ENCODE measurements at places on chromosomes 16 and 17.

DNA sequence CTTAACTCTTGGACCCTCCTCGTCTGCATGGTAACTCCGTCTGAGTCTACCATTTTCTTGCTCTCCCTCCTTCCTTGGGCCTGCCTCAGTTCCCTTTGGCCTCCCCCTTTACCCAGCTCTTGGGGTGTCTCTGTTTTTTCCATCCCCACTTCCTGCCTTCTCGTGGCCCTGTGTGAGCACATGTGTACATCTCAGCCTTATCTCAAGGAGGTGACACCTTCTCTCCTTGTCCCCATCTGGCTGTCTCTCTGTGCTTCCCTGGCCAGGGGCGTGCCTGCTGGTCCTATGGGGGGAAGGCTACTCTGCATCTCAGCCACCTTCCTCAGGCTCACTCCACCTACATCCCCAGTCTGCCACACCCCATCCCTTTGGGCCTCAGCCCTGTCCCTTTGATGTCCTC is 6.6 kb downstream of the CTF1 start:
- no peak for DNase-seq

- no peak for DNase-seq
These were observed 9.7 kb downstream of the TBKBP1 start for GRCh38 chr17:47703671-47704070.

DNA sequence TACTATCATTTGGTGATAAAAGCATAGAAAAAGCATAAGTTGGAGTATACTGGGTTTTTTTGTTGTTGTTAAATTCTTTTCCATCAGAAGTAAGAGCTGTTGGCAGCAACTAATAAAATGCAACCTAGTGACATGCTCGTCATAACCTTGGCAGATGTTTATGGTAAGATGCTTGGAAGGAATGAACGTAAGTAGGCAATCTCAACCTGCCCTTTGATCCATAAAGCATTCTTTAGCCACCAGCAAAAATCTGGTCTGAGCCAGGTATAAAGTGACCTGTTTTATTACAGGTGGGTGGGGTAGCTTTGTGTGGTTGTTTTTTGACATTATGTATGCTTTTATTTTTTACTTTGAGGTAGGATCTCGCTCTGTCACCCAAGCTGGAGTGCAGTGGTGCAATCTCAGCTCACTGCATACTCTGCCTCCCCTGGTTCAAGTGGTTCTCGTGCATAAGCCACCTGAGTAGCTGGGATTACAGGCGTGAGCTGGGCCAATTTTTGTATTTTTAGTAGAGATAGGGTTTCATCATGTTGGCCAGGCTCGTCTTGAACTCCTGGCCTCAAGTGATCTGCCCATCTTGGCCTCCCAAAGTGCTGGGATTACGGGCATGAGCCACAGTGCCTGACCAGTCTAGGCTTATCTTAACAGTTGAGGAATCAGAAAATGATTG is 22.0 kb downstream of the WSB1 start:
- no peak for DNase-seq

DNA sequence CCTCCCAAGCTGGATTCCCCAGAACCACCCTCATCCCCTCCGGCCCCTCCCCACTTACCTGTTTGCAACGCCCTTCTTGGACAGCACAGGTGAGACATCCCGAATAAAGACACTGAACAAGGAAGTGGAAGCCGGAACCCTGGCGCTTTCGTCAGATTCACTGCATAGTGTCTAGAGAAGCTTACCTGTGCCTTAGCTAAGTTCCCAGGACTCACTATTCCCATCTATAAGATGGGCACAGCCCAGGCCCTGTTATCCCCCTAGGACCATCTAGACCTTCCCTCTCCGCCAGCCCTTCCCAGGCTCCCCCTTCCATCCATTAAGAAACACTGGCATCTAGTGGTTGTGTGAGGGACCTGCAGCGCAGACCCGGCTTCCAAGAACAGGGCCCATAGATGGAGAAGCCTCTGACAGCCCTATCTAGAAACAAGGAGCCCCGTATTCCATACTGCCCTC is 26.9 kb upstream of the RPL38 start:
- peak; percentile 84 for DNase-seq

GRCh38 chr16:74501484-74502478 is 80.5 kb upstream of the CLEC18B start:
- no peak for DNase-seq

DNA sequence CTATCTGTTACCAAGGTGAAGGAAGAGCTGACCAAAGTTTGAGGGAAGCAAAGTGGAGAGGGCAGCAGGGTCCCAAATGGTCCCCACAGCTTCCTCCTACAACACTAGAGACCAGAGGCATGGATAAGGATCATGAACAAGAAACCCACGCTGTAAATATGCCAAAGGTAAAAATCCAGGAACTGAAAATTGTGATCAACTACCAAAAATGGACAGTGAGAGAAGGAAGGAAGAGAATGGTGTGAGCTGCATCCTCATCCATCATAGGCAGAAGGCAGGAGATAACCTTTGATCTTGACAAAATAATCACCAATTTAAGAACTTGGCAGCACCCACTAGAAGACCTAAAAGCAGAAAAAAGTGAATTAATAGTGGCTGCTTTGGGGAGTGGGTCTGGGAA is 66.2 kb downstream of the CYTH1 start:
- no peak for DNase-seq

GRCh38 chr16:85090873-85091521 is 21.3 kb downstream of the CIBAR2 start:
- DNase-seq: no peak

DNA sequence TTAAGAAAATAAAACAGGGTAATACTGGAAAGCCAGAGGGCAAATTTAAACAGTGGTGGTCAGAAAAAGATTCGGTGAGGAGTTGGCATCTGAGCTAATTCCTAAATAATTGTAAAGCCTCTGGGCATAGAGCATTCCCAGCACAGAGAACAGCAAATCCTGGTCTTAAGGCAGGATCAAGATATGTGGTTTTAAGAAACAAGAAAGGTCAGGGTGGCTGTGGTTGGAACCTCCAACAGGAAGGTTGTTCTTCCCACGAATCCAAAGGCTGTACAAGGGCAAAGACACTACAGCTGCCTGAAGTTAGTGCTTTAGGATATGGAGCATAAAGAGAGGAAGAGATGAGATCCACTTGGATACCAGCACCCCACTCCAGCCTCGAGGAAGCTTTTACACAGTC is 114.6 kb downstream of the ZNF18 start:
- no peak for DNase-seq

DNA sequence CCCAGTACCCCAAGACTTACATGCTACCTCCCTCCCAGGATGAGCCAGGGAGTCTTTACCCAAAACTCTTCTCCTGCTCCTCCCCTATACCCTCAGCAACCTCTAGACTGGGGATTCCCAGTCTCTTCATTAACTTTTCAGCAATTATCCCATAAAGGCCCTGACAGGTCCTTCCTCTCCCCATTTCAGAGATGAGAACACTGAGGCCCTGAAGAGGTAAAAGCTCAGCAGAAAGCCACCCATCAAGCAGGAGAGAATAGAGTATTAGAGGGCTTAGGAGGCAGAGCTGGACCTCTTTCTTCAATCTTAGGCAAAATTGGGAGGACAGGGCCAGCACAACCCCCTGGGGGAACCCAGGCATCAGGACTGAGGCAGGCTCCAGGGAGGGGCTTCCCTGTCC is 5.9 kb upstream of the SP6 start:
- no peak for DNase-seq

DNA sequence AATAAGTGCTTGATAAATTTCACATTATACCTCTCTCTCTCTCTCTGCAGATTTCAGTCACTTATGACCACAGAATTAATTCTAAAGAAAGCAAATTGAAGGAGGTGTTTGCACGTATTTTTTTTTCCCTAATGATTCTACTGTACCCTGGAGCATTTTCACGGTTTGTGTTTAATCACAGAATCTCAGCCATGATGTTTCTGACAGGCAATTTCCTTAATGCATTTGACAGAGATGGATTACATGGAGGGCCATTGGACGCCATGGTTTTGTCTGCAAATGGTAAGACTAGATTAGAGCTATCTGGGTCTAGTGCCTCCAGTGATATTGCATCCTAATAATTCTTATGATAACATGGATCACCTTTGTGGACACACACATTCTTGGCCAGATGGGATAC is 147.5 kb upstream of the RBFOX1 start:
- no peak for DNase-seq

DNA sequence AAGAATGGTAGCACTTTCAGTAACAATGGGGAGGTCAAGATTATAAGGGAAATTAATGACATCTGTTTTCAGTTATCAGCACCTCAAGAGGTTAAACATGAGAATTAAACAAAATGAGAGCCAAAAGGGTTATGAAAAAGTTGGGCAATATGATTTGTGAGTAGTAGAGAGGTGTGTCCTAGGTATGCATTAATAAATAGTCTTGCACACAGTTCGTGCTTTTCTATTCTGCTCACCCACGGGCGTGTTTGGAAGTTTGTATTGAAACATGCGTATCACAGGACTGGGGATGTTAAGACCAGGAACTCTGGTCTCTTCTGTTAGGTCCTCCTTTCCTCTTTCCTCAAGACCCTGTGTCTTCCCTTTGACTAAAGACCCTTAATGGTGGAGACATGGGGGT is 6.0 kb downstream of the BPTF start:
- DNase-seq: no peak

GRCh38 chr16:28146536-28146935 is 65.2 kb downstream of the XPO6 start:
- DNase-seq: no peak

DNA sequence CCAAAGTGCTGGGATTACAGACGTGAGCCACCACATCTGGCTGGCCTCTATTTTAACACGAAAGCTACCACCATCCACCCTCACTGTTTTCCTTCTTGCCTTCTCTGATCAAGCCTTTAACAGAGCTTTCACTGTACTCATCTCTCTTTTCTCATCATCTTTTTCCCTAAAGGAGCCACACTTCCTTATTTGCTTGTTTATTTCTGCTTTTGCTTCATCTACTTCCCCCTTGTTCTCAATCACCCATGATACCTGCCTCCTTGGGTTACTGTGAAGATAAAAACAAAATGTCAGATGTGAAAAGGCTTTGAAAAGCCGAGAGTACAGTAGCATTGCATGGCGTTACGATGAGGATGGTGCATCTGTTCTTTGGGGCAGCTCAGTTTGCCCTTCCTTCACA is 79.9 kb downstream of the ZNF18 start:
- no peak for DNase-seq

- no peak for DNase-seq
These were observed 18.6 kb downstream of the ACE start for GRCh38 chr17:63495491-63495890.

Data from H9 (cell line).